ENCODE measurements at places on chromosomes 12 and 14.

GRCh38 chr14:94850309-94851211, 80.6 kb upstream of the GSC start:
- no peak for DNase-seq

DNA sequence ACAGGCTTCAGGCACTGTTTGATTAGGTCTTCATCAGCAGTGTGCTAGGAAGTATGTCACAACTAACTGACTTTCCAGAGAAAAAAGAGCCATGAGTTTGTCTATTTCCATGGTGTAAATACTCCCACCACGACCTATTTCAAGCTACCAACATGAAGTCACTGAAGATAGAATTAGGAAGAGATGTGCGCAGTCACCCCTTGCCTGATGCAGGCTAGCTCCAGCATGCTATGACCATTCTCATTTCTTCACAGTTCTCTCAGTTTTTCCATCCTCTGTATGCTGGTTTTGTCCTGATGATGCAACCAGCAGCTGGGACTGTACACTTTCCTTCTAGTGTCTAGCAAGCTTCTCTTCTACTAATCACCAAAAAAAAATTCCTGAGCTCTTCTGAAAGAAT, 191.6 kb upstream of the NUDT4 start:
- DNase-seq = no peak

- no peak for DNase-seq
These were observed 128.2 kb downstream of the BCL11B start for GRCh38 chr14:99143793-99144192.

DNA sequence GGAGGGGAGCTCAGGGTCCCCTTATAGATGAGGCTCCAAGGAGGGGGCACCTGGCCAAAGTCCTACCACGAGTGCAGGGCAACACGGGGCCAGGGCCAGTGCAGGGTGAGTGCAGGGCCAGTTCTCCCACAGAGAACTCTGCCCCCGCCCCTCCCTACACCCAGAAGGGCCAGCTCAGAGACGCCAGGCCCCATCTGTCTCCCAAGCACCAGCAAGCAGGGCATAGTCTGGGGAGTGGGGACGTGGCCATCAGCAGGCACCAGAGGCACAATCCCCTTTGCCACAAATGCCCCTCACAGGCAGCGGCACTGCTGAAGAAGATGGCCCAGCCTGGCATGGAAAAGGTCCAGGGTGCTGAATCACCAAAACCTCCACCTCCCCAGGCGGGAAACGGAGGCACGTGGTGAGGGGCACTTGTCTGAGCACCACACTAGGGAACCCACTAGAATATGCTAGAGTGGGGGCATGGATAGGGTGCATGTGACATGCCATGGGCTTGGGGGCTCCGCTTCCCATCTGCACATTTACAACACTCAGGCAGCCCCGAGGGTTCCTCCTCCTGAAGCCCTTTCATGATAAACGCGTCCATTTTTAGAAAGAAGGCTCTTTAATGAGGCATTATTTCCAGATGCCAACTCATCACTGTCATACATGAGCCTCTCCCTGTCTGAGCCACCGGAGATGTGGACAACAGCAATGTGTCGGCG, 17.8 kb downstream of the CCDC85C start:
- DNase-seq = no peak

DNA sequence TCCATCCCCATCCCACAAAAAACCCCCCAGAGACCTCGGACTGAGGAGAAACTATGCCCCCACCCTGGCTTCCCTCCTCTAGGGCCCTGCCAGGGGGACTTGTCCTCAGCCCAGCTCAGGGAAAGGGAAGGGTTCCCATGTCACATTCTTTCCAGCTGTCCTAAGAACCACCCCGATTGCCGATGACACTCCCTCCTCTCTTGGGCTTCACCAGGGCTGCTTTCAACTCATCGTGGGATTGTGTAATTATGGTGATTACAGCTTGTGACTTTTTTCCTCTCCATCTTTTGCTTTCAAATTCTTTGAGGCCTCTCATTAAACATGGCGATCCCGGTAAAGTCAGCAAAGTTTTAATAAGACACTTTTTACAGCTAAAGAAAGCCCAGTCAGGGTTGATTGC, 344.0 kb downstream of the DPF3 start:
- no peak for DNase-seq

GRCh38 chr14:97390096-97390724, 593.0 kb downstream of the VRK1 start:
- no peak for DNase-seq

All from CD4-positive, alpha-beta T cell treated with Interferon alpha-2 for 1 hour (primary cell).